ENCODE measurements at places on chromosomes 12 and 14.

DNA sequence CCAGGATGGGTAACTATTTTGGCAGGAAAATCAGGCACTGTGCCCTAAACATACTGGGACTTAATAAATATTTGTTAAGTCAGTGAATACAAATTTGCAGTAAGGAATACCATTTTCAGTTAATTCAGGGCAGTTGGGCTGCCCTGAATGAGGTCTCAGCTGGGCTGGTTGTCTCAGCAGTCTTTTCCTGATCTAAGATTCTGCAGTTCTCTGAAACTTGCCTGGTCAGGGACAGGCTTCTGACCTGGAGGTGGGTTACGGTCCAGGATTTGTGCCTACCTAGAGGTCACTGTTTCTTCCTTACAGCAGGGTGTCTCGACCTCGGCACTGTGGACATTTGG, 160.6 kb downstream of the KTN1 start:
- no peak for DNase-seq

DNA sequence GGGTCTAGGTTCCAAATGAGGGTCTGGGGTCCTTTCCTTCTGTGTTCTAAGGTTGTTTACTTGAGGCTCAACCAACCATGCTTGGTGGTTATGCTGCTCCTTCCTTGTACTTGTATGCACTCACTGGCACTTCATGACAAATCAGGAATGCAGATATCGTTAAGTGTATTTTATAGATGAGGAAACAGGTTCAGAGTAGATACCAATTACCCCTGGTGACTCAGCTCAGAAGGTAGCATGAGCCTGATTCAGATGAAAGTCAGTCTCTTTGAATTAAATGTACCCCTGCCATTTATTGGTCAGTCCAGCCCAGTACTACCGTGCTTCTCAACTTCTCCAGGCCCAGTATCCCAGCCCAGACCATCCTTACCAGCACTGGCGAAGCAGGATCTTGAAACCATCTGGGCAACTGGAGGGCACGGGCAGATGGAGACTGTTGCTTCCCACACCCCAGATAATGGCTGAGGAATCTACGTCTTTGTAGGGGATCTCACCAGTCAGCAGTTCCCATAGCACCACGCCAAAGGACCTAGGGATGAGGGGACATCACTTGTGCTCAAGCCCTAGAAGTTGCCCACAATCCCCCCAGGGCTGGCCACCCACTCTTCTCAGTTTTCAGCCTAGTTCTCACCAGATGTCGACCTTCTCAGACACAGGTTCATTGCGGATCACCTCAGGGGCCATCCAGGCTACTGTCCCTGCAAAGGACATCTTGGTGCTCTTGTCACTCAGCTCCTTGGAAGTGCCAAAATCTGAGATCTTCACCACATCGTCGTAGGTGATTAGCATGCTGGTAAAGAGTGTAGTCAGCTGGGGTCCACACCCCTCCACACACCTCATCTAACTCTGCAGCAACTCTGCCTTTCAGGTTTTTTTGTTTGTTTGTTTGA, 14.3 kb downstream of the MAP3K12 start:
- no peak for DNase-seq

DNA sequence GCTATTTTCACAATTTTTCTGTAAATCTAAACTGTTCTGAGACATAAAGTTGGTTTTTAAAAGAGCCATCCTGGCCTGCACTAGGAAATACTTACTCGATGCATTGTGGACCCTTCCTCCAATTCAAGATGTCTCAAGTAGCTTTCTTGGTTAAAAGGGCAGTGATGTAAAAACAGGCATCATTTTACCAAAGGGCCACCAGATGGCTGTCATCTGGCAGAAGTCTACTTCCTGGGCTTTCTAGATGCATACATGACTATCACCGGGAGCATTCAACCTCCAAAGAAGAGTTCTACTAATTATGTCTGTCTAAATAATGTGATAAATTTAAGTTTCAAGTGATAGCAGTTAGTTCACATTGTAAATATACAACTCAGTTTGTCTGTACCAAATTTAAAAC, 96.8 kb upstream of the FRMD6 start:
- DNase-seq, result peak; percentile 52

DNA sequence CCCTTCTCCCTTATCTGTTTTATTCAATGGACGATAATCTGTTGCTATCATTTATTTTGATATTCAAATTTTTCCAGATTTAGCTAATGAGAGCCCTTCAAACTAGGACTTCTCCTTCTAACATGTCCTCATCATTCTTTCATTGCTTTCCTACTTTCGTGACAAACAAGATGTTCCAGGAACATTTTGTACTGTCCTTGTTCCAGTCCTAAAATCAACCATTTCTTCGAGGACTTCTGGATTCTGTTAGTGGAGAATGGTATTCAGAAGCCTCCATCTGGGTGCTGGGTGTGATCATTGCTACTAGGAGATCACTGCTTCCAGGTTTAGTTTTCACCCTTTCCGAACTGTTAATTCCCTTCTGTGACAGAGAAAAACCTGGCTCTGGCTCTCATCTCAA, 29.5 kb upstream of the FBXO34 start:
- no peak for DNase-seq

DNA sequence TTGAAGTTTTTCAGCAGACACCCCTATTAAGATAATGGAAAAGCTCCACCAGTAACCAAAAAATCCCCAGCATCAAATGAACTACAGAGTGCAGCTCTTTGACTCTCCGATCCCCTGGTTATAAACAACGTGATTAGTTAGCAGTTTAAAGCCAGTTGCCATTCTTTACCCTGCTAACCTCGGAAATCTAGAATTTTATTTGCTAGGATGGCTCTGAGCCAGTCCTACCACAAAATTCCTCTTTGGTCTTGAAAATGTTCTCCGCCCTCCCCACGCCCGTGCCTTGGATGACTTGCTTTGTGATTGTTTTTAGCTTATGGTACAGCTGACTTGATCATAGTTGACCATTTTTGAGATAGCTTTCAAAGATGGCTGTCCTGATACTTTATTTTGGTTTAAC, 1.2 kb downstream of the KLHDC2 start:
- peak; percentile 57 for DNase-seq
